ENCODE measurements at places on chromosomes 16 and 17.

GRCh38 chr17:74521701-74522201 is 9.5 kb downstream of the CD300LB start:
- H3K4me1 ChIP-seq: peaks cover 4% of the 10 kb centered on the region
- peaks cover 7% of the 10 kb centered on the region for H3K27me3 ChIP-seq
- peaks cover 3% of the 10 kb centered on the region for H3K36me3 ChIP-seq
- H3K27ac ChIP-seq: no peak overlapping the region

GRCh38 chr17:252456-252855 is 71.0 kb upstream of the DOC2B start:
- H3K36me3 ChIP-seq: no peaks in the 10 kb centered on the region
- H3K27ac ChIP-seq: no peak overlapping the region
- no peaks in the 10 kb centered on the region for H3K27me3 ChIP-seq
- H3K4me3 ChIP-seq: no peak overlapping the region

GRCh38 chr17:19579867-19580565 is 46.4 kb downstream of the SLC47A1 start:
- no peak overlapping the region for H3K27ac ChIP-seq
- peaks cover 13% of the 10 kb centered on the region for H3K27me3 ChIP-seq
- no peak for DNase-seq
- no peaks in the 10 kb centered on the region for H3K36me3 ChIP-seq

DNA sequence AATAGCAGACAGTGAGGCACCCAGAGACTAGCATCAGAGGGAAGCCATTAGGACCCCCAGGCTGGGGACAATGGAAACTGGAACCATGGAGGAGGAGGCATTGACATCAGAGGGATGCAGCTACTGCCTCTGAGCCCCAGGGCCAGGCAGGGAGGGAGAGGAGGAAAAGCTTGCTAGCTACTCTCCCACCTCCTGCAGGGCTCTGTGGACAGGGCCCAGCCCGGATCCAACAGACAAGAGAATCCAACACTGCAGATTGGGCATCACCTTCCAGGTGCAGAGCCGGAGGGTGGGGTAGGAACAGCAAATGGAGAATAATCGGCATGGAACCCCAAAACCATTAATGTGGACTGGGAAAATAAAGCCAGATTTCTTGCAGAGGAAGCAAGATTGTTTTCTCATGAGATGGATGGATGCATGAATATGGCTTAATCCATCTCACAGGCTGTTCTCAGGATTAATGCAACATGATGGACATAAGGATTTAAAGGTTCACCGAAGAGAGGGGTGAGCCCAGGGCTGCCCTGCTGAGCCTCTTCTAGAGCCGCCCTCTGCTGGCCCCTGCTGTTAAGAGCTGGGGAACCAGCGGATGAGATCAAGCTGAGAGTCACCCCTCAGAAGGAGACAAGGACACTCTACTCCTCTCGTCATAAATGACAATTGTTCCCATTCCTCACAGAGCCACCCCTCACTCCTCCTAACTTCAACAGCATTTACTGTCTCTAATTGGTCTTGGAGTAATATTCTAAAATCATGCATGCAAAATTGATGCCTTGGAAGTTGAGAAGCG is 48.8 kb downstream of the DNAH3 start:
- peaks cover 12% of the 10 kb centered on the region for H3K27me3 ChIP-seq
- no peak overlapping the region for H3K4me3 ChIP-seq
- no peaks in the 10 kb centered on the region for H3K36me3 ChIP-seq
- DNase-seq: no peak
- no peak overlapping the region for H3K27ac ChIP-seq

DNA sequence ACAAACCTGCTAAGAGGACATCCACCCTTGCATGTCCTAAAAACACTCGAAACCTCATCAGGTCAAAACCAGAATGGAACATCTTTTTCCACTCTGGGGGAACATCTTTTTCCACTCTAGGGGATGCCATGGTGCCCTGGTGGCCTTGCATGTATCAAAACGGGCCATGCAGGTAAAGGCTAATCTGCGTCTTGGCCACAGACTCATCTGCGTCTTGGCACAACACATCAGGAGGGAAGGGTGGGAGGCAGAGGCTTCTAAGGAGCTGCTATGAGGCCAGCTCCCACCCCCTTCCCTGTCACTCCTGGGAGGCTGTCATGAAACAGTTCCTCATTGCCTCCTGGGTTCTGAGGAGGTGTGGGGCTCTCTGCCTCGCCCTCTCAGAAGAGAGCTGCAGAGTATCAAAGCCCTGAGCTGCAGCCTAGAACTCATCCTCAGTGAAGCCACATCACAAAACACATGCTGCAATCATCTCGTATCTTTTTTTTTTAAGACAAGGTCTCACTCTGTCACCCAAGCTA is 27.6 kb downstream of the PARN start:
- no peak overlapping the region for H3K27ac ChIP-seq
- DNase-seq: no peak
- no peak overlapping the region for H3K4me3 ChIP-seq

DNA sequence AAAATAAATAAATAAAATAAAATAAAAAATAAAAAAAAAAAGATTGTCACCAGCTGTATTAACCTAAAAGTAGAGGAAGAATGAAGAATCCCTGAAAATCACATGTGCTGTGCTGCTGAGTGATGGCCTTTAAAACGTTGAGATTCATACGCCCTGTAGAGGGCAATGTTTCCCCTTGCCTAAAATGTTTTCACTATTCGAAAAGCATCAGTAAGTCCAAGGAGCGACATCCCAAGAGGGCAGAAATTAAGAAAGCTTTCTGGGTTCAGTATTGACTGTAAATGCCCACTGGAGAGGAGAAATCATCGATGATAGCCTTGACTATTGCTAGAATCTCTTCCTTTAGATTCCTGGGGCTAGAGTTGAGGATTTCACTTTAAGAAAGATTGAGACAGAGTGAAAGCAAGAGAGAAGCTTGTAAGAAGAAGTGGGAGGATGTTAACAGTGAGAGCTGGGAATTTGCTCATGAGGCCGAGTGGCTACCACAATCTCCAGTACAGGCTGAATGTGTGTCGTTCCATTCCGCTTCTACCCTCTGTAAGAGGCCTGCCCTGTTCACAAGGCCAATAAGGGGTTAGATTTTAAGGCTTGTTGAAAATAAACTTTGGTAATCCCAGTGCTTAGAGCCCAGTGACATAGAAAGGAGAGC is 170.8 kb upstream of the FAM20A start:
- peaks cover 12% of the 10 kb centered on the region for H3K4me1 ChIP-seq
- peak overlapping the region; percentile 82 for H3K4me3 ChIP-seq
- peaks cover 3% of the 10 kb centered on the region for H3K27me3 ChIP-seq
- peak overlapping the region; percentile 73 for H3K27ac ChIP-seq

GRCh38 chr16:57093666-57094564 is 1.5 kb downstream of the CPNE2 start:
- peak overlapping the region; percentile 86 for H3K4me3 ChIP-seq
- peaks cover 7% of the 10 kb centered on the region for H3K27me3 ChIP-seq
- peaks cover 9% of the 10 kb centered on the region for H3K4me1 ChIP-seq
- H3K36me3 ChIP-seq: no peaks in the 10 kb centered on the region

DNA sequence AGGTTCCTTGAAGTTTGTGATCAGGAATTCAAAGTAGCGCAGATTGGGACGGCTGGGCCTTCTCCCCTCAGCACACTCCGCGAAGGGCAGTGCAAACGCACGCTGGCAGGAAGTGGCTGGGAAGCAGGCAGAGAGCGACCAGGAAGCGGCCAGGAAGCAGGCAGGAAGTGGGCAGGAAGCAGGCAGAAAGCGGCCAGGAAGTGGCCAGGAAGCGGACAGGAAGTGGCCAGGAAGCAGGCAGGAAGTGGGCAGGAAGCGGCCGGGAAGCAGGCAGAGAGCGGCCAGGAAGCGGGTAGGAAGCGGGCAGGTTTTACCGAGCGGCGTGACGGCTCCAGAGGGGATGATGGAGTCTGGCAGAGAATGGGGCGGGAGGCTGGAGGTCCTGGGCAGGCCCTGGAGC is 3.2 kb downstream of the DPEP1 start:
- no peak for DNase-seq
- H3K27ac ChIP-seq: peak overlapping the region; percentile 90
- peaks cover 7% of the 10 kb centered on the region for H3K4me1 ChIP-seq
- H3K4me3 ChIP-seq: no peak overlapping the region
- no peaks in the 10 kb centered on the region for H3K36me3 ChIP-seq

DNA sequence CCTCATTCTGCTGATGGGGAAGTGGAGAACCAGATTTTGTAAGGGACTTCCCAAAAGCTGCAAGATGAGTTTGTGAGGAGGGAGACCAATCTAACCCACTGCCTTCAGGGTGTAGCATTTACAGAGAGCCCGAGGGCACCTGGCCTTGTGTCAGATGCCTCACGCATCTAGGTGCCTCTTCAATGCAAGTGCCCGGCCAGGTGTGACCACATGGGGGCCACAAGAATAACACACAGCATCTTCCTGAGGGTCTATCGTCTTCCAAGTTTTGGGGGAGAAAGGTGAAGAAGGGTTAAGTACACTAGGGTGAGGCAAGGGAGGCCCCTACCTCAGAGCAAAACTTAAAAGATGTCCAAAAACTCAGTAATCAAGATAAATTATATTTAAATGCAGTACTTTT is 401.7 kb upstream of the CDH5 start:
- no peak overlapping the region for H3K4me3 ChIP-seq
- H3K4me1 ChIP-seq: no peaks in the 10 kb centered on the region
- H3K36me3 ChIP-seq: no peaks in the 10 kb centered on the region
- no peaks in the 10 kb centered on the region for H3K27me3 ChIP-seq
- DNase-seq: no peak

GRCh38 chr17:38469875-38470274 is 41.6 kb downstream of the ARHGAP23 start:
- no peaks in the 10 kb centered on the region for H3K36me3 ChIP-seq
- no peak overlapping the region for H3K27ac ChIP-seq
- no peak overlapping the region for H3K4me3 ChIP-seq
- no peak for DNase-seq
- H3K27me3 ChIP-seq: peaks cover 26% of the 10 kb centered on the region

DNA sequence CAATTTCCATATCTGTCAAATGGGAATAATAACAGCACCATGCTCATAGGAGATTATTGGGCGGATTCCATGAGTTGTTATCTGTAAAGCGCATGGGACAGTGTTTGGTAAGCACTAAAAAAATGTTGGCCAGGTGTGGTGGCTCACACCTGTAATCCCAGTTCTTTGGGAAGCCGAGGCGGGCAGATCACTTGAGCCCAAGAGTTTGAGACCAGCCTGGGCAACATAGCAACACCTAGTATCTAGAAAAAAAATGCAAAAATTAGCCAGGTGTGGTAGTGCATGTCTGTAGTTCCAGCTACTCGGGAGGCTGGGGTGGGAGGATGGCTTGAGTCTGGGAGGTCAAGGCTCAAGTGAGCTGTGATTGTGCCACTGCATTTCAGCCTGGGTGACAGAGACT is 66.8 kb upstream of the NFAT5 start:
- DNase-seq: no peak
- H3K4me1 ChIP-seq: peaks cover 10% of the 10 kb centered on the region
- no peak overlapping the region for H3K27ac ChIP-seq
- H3K36me3 ChIP-seq: no peaks in the 10 kb centered on the region

DNA sequence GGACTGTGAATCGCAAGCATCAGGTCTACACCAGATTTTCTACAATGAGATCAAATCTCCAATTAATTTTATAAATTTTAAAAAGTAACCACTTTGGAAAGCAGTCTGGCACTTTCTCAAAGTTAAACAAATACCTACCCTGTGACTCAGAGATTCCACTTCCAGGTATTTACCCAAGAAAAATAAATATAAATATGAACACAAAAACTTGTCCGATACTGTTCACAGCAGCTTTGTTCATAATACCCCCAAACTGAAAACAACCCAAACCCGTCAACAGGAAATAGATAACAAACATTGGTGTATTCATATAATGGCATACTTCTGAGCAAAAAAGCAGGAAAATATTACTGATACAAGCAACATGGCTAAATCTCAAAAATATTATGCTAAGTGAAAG is 12.1 kb downstream of the ZDHHC7 start:
- no peak overlapping the region for H3K4me3 ChIP-seq
- DNase-seq: no peak
- peaks cover 27% of the 10 kb centered on the region for H3K4me1 ChIP-seq

GRCh38 chr17:61809816-61810392 is 53.4 kb downstream of the BRIP1 start:
- no peaks in the 10 kb centered on the region for H3K27me3 ChIP-seq
- DNase-seq: no peak
- H3K27ac ChIP-seq: no peak overlapping the region
- H3K36me3 ChIP-seq: no peaks in the 10 kb centered on the region
- no peak overlapping the region for H3K4me3 ChIP-seq

- no peak overlapping the region for H3K27ac ChIP-seq
- H3K4me1 ChIP-seq: peaks cover 32% of the 10 kb centered on the region
- H3K36me3 ChIP-seq: peaks cover 14% of the 10 kb centered on the region
- no peak for DNase-seq
Measured at GRCh38 chr16:81548876-81549546, 104.4 kb downstream of the CMIP start.

GRCh38 chr16:68744744-68745280 is 7.7 kb downstream of the CDH1 start:
- H3K4me3 ChIP-seq: no peak overlapping the region
- no peaks in the 10 kb centered on the region for H3K27me3 ChIP-seq
- DNase-seq: no peak
- H3K4me1 ChIP-seq: peaks cover 12% of the 10 kb centered on the region
- no peak overlapping the region for H3K27ac ChIP-seq
- no peaks in the 10 kb centered on the region for H3K36me3 ChIP-seq

GRCh38 chr16:2702871-2703745 is 16.9 kb downstream of the PRSS27 start:
- H3K4me3 ChIP-seq: no peak overlapping the region
- H3K36me3 ChIP-seq: peaks cover 17% of the 10 kb centered on the region
- H3K27ac ChIP-seq: no peak overlapping the region
- H3K27me3 ChIP-seq: no peaks in the 10 kb centered on the region
- no peak for DNase-seq
- H3K4me1 ChIP-seq: no peaks in the 10 kb centered on the region

DNA sequence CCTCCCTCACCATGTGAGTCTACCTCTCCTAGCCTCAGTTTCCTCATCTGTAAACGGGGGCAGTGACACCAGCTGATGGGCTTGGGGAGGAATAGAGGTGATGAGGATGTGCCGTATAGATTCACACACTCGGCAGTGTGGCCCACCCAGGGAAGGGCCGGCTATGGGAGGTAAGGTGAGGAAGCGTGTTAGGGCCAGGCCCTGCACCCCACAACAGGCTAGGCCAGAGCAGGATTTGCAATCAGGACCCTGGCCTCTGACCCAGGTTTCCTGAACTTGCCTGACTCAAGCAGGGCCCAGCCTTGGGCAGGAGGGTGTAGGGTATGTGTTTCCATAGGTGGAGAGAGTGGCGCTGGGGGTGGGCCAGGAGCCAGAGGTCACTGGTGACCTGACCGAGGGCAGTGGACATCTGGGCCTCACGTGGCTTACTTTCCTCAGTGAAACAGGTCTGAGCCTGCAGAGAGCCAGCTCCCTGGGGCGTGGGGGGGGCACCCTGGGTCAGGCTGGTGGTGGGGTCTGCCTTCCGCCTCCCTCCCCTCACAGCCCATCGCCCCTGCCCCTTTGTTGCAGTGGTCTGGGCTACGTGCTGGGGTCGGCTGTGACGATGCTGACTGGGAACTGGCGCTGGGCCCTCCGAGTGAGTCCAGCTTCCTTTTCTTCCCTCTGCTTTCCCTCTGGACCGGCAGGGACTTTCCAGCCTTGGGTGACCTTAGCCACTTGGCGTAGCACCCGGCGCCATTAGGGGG is 12.8 kb downstream of the SPNS3 start:
- H3K27ac ChIP-seq: no peak overlapping the region
- H3K4me3 ChIP-seq: no peak overlapping the region
- no peak for DNase-seq
- no peaks in the 10 kb centered on the region for H3K4me1 ChIP-seq

- H3K27me3 ChIP-seq: no peaks in the 10 kb centered on the region
- H3K27ac ChIP-seq: no peak overlapping the region
- H3K4me3 ChIP-seq: no peak overlapping the region
- H3K36me3 ChIP-seq: peaks cover 22% of the 10 kb centered on the region
- no peak for DNase-seq
- no peaks in the 10 kb centered on the region for H3K4me1 ChIP-seq
Measured at GRCh38 chr17:78104540-78104941, 24.0 kb downstream of the TMC6 start.

- H3K4me3 ChIP-seq: no peak overlapping the region
- H3K36me3 ChIP-seq: no peaks in the 10 kb centered on the region
- H3K27me3 ChIP-seq: peaks cover 2% of the 10 kb centered on the region
Measured at GRCh38 chr17:66783656-66784381, 51.1 kb upstream of the CACNG5 start.
